Suppressor macrophage (primary cell): ENCODE measurements at places on chromosomes 4 and X.

GRCh38 chr4:62898115-62898514 is 1511.1 kb downstream of the TECRL start:
- DNase-seq: no peak

GRCh38 chr4:94523617-94524016 is 71.9 kb downstream of the PDLIM5 start:
- DNase-seq: no peak

DNA sequence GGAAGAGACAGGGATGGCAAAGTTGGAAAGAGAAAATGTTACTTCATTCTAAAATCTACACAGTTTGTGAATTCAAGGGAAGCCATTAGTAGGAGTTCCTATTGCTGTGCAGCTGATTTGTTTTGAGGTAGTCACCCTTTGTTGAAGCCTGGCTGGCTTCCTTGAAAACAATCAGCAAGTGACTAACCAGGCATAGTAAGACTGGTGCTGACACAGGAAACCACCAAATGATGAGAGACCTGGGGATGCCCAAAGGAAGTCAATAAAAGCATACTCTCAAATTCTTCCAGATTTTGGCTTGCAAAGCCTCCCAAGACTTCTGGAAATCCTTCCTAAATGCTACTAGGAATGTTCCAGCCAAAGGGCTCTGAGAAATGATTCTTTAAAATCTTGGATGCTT is 23.9 kb upstream of the PRDM8 start:
- no peak for DNase-seq

- no peak for DNase-seq
Measured at GRCh38 chrX:24019448-24019847, 7.5 kb downstream of the KLHL15 start.

DNA sequence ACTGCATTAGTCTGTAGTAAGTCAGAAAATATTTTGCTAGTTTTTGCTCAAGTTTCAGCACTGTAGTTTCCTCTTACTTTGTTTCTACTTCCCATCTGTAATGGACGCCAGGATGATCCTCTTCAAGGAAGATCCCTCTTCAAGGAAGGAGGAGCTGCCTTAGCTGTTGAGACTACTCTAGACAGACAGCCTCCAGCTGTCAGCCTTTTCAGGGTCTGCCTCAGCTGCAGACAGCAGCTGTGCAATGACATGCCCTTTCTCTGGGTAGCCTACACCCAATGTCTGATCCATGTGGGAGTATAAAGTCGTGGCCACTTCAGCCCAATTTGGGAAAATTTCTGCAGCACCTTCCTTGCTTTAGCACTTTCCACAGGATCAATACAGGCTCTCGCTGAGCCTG is 281.0 kb upstream of the MAOA start:
- DNase-seq: no peak

DNA sequence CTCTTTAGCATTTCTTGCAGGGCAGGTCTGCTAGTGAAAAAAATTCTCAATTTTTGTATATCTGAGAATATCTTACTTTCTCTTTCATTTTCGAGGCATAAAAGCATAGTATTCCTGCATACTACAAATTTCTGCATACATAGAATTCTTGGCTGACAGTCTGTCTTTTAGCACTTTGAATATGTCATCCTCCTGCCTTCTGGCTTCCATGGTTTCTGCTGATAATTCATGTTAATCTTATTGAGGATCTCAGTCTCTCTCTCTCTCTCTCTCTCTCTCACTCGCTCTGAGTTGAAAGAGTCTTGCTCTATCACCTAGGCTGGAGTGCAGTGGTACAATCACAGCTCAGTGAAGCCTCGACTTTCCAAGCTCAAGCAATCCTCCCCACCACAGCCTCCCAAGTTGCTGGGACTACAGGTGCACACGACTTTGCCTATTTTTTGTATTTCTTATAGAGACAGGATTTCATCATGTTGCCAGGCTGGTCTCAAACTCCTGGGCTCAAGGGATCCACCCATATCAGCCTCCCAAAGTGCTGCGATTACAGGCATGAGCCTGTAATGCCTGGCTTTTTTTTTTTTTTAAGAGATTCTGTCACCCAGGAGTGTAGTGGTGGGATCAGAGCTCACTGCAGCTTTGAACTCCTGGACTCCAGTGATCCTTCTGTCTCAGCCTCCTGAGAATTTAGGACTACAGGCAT is 161.3 kb downstream of the FNIP2 start:
- no peak for DNase-seq

DNA sequence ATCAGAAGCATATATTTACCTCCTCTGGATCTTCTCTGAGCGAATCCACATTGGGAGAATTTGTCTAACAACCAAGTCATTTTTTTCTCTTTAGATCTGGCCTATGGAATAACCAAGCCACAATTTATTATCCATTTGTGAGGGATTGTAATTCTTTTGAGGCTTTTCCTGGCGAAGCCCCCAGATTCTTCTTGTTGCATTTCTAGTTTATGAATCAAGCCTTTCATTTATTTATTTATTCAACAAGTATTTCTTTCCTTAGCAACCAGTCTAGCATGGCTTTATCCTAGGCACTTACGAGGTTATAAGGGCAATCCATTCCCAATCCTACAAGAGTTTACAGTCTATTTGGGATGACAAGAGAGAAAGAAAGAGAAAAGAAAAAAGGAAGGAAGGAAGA is 18.4 kb upstream of the FNIP2 start:
- no peak for DNase-seq

- DNase-seq: peak; percentile 81
Measured at GRCh38 chr4:47442980-47443379, 20.5 kb downstream of the COMMD8 start.
